NCI-H526 treated with DMSO at 0.1 percent for 48 hours (cell line): ENCODE measurements at places on chromosomes 1 and 21.

- DNase-seq, result no peak
Measured at GRCh38 chr1:180196436-180197003, 33.5 kb upstream of the LHX4 start.

GRCh38 chr1:103529746-103530145, 4.2 kb downstream of the RNPC3 start:
- DNase-seq, result no peak

DNA sequence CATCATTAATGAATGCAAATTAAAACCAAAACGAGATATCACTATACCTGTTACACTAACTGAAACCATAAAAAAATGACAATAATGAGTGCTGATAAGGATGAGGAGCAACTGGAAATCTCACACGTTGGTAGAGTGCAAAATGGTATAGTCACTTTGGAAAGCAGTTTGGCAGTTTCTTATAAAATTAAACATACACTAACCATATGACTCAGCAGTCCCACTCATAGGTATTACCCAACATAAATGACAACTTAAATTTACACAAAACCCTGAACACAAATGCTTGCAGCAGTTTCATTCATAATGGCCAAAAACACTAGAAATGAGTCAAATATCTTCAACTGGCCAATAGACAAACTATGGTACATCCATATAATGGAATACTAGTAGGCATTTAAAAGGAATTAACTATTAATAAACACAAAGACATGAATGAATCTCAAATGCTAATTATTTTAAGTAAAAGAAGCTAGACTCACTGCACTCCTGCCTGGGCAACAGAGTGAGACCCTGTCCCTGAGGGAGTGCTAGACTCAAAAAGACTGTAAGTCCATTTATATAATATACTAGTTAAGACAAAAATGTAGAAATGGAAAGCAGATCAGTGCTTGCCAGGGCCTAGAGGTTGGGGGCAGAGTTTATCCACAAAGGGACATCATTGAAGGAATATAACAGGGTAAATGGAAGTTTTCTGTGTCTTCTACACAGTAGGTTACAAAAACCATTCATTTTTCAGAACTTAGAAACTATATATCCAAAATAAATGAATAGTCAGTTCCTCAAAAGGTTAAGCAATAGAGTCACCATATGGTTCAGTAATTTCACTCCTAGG, 77.4 kb downstream of the EIF4G3 start:
- DNase-seq, result no peak

DNA sequence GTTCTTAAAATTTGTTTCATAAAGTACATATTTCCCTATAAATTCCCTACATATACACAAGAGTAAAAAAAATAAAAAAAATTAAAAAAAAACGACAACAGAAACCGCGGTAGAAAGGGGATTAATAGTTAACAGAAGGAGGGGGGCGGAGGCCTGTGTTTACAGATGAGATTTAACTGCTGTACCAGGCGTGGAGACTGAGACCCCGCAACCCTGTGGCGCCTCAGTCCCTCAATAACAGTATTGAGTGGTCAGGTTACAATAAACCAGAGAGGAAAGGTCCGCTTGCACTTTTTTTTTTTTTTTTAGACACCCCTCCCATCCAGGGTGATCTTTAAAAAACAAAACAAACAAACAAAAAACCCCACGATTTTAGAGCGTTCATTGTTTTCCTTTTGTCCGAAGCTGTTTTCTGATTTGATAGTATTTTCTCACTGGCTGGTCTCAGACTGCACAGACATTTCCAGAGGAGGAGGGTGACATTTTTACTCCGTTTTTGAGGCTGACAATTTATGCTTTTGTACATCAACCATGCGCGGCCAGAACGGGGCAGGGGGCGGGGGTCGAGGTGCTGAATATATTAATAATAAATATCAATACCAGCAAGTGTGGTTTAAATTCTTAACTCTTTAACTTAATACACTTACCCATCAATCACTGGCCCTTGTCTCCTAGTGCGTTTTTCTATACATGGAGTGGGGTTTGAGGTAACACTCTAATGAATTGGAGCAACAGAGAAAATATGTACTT, 1223.9 kb downstream of the BRINP3 start:
- no peak for DNase-seq

DNA sequence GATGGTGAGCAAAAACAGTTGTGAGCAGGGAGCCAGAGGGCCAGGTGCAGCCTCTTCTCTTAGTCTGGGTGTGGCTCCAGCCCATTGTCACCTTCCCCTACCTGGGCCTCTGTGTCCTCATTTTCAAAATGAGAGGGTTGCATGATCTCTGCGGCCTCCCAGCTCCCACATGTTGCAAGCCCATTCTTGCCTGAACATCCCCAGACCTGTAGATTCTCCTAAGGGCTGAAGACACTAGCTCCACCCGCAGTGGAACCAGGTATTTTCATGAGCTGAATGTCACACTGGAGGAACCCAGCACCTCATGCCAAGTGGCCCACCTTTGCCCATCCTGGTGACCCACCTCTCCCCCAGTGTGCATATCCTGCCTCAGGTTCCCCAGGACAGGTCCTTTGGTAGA, 12.3 kb downstream of the IKBKE start:
- no peak for DNase-seq

DNA sequence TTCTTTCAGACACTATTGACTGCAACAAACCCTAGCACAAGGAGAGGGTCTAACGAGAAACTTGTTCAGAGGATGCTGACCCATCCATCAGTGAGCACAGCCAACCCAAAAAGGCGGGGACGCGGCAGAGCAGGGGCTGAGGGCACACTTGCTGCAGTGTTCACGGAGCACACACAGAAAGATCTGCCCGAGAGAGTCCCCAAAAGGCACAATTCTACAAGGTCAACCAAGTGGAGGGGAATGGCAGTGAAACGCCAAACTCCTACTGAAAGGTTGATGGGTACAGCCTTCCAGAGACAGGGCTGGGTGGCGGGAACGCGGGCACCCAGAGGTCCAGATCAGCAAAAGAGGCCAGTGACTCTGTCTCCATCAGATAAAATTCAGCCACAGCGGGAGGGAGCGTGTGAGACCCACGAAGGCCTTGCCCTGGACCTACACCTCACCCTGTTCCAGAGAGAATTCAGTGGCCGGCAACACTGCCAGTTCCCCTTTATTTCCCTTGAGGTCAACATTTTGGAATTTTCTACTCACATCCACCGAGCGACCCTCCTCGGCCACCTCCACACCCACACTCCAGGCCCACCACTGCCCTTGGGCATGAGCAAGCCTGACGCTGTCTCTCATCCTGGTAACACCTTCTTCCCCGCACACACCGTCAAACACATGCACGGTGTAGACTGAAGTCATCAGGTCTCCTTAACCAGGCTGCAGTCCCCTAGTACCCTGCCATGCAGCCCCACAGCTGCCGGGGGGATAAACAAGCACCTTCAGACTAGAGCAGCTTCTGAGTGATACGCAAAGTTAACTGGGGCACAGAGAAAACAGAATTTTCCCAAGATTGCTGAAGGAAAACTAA, 5.5 kb downstream of the GNG4 start:
- no peak for DNase-seq

DNA sequence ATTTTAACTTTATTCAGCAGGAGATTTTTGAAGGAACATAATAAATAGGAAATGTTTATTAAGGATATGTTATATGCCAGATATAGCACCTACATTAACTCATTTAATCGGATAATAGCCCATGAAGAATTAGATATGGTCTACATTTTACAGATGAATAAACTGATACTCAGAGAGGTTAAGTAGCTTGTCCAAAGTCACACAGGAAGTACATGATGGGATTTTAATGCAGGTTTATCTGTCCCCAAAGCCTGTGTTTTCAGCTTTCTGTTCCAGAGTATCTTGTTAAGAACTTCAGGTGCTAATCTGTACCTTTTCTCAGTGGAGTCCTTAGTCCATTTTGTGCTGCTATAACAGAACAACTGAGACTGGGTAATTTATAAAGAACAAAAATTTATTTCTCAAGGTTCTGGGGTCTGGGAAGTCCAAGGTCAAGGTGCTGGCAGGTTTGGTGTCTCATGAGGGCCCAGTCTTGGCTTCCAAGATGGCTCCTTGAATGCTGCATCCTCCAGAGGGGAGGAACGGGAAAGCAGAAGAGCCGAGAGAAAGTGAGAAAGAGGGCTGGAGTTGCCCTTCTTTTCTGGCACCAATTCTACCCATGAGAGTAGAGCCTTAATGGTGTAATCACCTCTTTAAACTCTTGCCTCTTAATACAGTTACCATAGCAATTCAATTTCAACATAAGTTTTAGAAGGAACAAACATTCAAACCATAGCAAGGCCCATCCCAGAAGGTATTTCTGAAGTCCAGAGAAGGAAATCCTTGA, 17.3 kb downstream of the C1orf21 start:
- no peak for DNase-seq

DNA sequence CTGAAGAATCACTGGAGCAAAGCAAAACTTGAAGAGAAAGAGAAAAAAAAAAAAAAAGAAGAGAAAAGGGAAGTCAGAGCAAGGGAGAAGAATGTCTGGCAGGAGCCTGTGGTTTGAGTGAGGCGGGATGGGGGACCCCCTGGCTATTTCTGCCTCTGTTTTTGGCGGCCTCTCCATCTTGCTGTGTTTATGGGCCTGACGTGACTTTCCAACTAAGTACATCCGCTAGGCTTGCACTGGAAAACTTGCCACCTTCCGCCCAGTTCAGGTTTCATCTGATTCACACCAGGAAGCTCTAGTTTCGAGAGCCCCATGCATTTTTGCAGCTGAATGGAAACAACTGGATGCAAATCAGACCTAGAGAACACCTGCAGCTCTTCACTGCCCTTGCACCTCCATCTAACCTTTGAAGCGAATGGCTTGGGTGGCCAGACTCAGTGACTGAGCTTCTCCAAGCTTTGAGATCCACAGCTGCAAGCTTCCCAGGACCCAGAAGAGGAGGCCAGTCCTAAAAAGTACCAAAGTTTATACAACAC, 28.0 kb downstream of the TBX15 start:
- DNase-seq, result peak; percentile 2
